ENCODE measurements at places on chromosomes 16 and 17. TPM values are rescaled to one million over a fixed set of nuclear protein-coding genes. Genes with fewer than 3 reads are reported as not detected.

Gene LPO
- total RNA-seq: not detected

Gene GGNBP2
- total RNA-seq: 71.9 TPM

Gene PLEKHM1
- 82.2 TPM for total RNA-seq

DNA sequence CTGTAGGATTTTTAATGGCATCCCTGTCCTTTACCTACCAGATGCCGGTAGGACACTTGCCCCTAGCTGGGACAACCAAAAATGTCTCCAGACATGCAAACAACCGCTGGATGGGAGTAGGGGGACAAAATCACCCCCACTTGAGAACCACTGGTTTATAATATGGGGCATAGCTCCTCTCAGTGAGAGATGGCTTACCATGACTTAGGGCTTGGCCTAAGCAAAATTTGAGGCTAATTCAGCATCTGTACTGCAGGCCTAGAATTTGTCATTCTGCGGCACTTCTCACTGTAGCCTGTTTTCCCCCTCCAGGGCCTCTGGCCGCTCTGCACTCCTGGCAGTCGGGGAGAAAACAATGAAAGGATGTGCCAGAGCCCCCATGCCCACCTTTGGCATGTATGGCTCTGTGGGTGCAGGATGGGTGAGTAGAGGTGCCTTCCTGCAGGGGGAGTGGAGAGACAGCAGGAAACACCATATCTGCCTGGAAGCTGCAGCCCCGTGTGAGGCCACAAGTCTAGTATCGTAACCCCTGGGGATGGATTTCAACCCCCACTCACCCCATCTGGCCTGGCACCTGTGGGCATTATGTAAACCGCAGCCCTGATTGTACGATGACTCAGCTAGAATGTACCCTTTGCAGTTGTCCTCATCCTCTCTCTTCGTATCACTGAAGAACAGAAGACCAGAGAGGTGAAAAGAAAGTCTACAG lies 268.1 kb downstream of the SOX9 start:
- no peak overlapping the region for H3K4me3 ChIP-seq
- DNase-seq: no peak
- no peaks in the 10 kb centered on the region for H3K36me3 ChIP-seq
- H3K27me3 ChIP-seq: no peaks in the 10 kb centered on the region

DNA sequence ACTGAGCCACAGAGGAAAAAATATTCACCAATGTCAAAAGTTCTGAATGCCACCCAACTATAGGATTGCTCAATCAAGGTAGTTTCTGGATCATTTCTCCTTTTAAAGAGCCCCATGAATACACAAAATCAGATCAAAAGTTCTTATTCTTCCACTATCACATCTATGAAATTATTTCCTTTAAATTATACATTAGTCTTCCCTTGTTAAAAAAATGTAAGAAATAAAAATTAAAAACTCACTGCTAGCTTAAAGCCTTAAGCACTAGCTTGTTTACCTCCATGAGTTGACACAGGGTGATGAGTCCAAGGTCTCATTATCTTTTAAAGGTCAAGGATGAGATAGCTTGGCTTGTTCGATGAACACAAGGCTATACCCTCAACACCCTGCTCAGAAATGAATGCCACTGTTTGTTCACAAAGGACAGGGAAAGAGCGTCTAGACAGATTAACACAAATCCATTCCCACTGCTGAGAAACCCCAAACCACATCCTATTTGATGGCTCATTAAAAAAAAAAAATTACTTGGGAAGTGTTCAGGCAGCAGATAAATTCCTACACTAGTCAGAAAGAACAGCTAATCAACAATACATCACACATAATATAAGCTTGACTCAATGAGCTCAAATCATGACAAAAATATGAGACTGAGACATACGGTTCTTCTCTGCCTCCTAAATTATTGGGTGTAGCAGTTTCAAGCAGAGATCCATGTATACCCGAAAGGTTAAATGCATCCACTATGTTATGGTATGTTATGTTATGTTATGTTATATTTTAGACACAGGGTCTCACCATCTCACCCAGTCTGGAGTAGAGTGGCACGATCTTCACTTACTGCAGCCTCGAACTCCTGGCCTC lies 118.9 kb downstream of the PARN start:
- H3K4me3 ChIP-seq: no peak overlapping the region
- H3K4me1 ChIP-seq: no peaks in the 10 kb centered on the region
- no peak for DNase-seq
- no peaks in the 10 kb centered on the region for H3K36me3 ChIP-seq
- no peak overlapping the region for H3K27ac ChIP-seq

DNA sequence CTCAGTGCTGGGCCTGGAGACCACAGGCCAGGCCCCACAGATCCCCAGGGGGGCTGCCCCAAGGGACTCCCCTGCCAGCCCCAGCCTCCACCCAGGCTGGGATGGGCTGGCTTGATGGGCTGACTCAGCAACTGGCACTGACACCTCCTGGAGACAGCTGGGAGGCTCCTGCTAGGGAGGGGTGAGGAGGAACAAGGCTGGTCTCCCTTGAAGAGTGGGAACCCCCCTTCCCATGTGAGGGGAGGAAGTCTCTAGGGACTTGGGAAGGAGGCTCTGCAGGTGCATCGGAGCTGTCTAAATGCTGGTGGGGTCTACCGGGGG lies 10.4 kb downstream of the NHERF1 start:
- peaks cover 8% of the 10 kb centered on the region for H3K4me1 ChIP-seq
- no peak overlapping the region for H3K27ac ChIP-seq
- DNase-seq: no peak
- H3K4me3 ChIP-seq: no peak overlapping the region
- no peaks in the 10 kb centered on the region for H3K36me3 ChIP-seq

DNA sequence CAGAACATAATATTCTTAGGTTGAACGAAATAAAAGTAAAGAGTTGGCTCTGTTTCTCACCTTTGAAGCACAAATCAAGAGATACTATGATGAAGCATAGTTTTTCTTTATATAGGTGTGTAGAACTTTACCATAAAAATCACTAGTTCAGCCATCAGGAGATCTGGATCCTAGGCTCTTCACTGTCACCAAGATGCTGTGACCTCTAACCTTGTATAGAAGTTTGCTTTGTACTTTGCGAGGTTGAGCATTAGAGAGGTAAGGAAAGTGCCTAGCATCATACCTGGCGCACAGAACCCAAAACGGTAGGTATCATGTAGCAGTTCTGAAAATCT lies 553 bp upstream of the CDC6 start:
- H3K4me1 ChIP-seq: peaks cover 8% of the 10 kb centered on the region
- DNase-seq: no peak
- H3K27ac ChIP-seq: no peak overlapping the region
- no peaks in the 10 kb centered on the region for H3K27me3 ChIP-seq
- H3K4me3 ChIP-seq: no peak overlapping the region
- peaks cover 2% of the 10 kb centered on the region for H3K36me3 ChIP-seq

DNA sequence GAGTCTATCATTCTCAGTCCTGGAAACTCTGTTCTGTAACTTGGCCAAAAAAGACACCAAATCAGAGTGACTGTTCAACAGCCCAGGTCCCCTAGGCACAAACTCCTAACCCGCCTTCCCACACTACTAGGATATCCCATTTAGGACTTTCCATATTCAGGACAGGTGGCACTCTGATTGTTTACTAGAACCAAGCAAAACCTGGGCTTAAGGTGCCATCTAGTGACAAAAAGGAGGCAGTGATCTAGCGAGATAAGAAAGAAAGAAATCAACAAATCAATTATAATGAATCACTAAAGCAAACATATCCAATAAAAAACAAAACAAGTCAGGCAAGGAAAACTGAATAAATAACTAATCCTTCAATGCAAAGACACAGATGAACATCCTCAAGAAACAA lies 203.9 kb downstream of the CEP112 start:
- no peak for DNase-seq
- H3K27me3 ChIP-seq: no peaks in the 10 kb centered on the region
- no peaks in the 10 kb centered on the region for H3K36me3 ChIP-seq
- no peaks in the 10 kb centered on the region for H3K4me1 ChIP-seq
- H3K27ac ChIP-seq: no peak overlapping the region

DNA sequence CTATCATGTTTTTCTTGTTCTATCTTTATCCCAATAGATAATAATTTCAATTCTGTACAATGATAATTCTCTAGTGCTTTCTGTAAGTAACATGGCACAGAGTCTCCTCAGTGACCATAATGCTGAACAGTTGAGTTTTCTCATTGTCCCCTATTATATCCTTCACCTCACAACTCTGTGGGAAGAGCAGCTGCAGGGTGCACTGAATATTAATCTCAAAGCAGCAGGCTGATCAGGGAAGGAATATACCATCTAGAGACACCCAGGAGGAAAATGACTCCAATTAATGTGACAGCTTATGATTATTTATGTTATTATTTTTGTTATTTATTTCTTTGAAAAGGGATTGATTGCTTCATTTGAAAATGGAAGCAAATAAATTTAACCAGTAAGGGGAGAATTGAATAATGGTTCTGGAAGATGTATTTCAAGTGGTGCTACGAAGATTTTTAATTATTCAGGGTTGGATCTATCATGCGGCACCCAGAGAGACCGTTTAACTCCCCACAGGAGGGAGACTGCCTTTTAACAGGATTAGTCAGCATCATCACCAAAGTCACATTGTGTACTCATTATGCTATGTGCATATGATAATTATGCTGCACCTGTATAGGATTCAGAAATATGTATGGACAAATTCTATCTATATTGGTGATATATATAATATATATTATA lies 1015.7 kb upstream of the GOT2 start:
- H3K27ac ChIP-seq: no peak overlapping the region
- no peak for DNase-seq
- no peaks in the 10 kb centered on the region for H3K4me1 ChIP-seq
- H3K4me3 ChIP-seq: no peak overlapping the region
- H3K36me3 ChIP-seq: no peaks in the 10 kb centered on the region
- no peaks in the 10 kb centered on the region for H3K27me3 ChIP-seq

DNA sequence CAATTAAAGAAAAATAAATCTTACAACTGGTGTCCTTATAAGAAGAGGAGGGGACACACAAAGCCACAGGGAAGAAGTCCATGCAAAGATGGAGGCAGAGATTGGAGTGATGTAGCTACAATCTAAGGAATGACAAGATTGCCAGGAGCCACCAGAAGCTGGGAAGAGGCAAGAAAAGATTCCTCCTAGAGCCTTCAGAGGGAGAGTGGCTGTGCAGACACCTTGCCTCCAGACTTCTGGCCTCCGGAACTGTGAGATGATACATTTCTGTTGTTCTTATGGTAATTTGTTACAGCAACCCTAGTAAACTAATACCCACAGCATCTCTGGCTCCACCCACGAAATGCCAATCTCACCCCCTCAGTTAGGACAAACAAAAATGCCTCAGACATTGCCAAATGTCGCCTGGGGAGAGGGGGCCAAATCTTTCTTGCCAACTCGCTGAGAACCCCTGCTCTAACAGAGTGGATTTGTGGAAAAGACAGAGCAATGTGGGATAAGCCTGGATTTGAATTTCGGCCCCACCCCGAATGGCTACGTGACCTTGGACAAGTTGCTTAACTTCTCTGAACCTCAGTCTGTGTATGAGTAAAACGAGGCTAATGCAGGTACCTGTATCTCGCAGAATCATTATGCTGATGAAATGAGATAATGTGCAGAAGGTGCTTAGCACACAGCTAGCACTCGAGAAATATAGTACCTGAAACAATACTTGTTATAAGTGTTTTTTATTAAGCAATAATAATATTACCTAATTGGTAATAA lies 37.1 kb upstream of the CSNK2A2 start:
- no peaks in the 10 kb centered on the region for H3K4me1 ChIP-seq
- no peak overlapping the region for H3K4me3 ChIP-seq
- no peak for DNase-seq
- H3K36me3 ChIP-seq: no peaks in the 10 kb centered on the region

GRCh38 chr16:71283612-71284011 lies 5.6 kb downstream of the CMTR2 start:
- H3K4me3 ChIP-seq: no peak overlapping the region
- peaks cover 14% of the 10 kb centered on the region for H3K36me3 ChIP-seq
- no peak for DNase-seq
- H3K27me3 ChIP-seq: no peaks in the 10 kb centered on the region
- peaks cover 4% of the 10 kb centered on the region for H3K4me1 ChIP-seq

DNA sequence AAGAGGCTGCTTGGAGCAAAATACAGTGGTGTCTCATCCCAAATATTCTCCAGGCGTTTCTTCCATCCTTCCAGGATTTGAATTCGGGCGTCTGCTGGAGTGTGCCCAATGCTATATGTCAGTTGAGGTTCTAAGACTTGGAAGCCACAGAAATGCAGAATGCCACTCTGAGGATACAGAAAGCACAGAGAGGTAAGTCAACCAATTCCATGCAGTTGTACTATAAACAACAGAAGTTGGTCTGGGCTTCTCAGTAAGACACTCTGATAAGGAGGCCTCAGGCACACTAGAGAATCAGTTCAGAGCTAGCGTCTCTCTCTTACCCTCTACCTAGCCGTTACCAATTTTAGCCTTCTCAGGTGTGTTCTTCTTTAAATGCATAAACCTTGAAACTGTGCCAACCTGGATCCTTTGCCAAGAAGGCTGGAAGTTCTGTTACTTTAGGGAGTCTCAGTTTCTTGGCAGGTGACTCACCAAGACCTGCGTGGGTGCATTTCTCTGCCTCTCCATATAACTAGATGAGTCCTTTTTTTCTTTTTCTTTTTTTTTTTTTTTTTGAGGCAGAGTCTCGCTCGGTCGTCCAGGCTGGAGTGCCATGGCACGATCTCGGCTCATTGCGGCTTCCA lies 15.1 kb downstream of the NQO1 start:
- H3K36me3 ChIP-seq: peaks cover 12% of the 10 kb centered on the region
- DNase-seq: no peak
- no peak overlapping the region for H3K27ac ChIP-seq
- H3K27me3 ChIP-seq: no peaks in the 10 kb centered on the region
- no peaks in the 10 kb centered on the region for H3K4me1 ChIP-seq

- no peaks in the 10 kb centered on the region for H3K27me3 ChIP-seq
- no peaks in the 10 kb centered on the region for H3K4me1 ChIP-seq
- no peaks in the 10 kb centered on the region for H3K36me3 ChIP-seq
- H3K27ac ChIP-seq: no peak overlapping the region
- H3K4me3 ChIP-seq: no peak overlapping the region
- no peak for DNase-seq
These were observed 213.2 kb downstream of the PMP22 start for GRCh38 chr17:15051933-15052332.

GRCh38 chr17:9022573-9023391 lies 1.5 kb downstream of the NTN1 start:
- H3K27ac ChIP-seq: no peak overlapping the region
- H3K4me1 ChIP-seq: no peaks in the 10 kb centered on the region
- H3K27me3 ChIP-seq: peaks cover 3% of the 10 kb centered on the region
- no peak overlapping the region for H3K4me3 ChIP-seq

- no peaks in the 10 kb centered on the region for H3K4me1 ChIP-seq
- no peaks in the 10 kb centered on the region for H3K27me3 ChIP-seq
- no peak for DNase-seq
- H3K27ac ChIP-seq: no peak overlapping the region
These were observed 121.3 kb downstream of the TRIM37 start for GRCh38 chr17:58985367-58985766.

- no peak for DNase-seq
- H3K27ac ChIP-seq: no peak overlapping the region
- no peaks in the 10 kb centered on the region for H3K27me3 ChIP-seq
- H3K4me3 ChIP-seq: no peak overlapping the region
- no peaks in the 10 kb centered on the region for H3K36me3 ChIP-seq
These were observed 190.1 kb downstream of the C16orf78 start for GRCh38 chr16:49563666-49564065.

GRCh38 chr17:66322764-66323163 lies 20.4 kb downstream of the PRKCA start:
- no peaks in the 10 kb centered on the region for H3K36me3 ChIP-seq
- H3K4me1 ChIP-seq: peaks cover 4% of the 10 kb centered on the region
- no peak overlapping the region for H3K27ac ChIP-seq
- no peak for DNase-seq
